ENCODE measurements at places on chromosomes 13 and 19.
A peak's percentile ranks its signal among the peaks of the same experiment; 100 is the strongest.

GRCh38 chr19:10104665-10105508, 1.3 kb upstream of the PPAN start:
- DNase-seq: no peak

- no peak for DNase-seq
These were observed 103.9 kb upstream of the UBL3 start for GRCh38 chr13:29954082-29955028.

GRCh38 chr19:2618611-2619010, 83.9 kb downstream of the GNG7 start:
- peak; percentile 38 for DNase-seq

DNA sequence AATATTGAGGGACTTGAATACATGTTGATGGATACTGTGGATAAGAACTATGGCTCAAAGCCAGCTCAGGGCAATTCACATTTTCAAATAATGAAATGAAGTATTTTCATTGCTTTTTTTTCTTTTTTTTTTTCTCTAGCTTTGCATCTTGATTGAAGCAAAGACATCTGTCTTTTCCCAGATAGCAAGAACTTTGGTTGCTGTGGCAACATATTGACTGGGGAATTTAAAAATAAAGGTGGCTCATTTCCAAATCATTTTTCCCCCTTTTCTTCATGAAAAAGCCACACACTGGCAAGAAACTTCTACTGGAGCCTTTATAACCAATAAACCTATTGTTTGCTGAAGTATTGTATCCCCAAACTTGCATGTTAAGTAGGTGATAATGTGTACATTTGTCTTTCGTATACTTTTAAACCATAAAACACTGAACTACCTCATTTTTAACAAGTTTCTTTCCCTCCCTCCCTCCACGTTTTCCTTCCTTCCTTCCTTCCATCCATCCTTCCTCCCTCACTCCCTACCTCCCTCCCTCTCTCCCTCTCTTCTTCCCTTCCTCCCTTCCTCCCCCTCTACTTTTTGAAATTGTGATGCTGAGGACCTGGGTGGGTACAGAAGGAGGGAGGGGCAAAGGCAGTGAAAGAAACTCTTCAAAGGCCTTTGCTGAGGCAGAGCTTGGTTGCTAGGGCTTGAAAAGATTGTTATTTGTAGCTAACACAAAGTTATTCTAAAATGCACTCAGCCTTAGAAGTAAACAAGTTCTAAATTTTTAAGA, 343.5 kb upstream of the SPRY2 start:
- DNase-seq: no peak

GRCh38 chr19:13955662-13956364, 3.5 kb downstream of the DCAF15 start:
- no peak for DNase-seq

DNA sequence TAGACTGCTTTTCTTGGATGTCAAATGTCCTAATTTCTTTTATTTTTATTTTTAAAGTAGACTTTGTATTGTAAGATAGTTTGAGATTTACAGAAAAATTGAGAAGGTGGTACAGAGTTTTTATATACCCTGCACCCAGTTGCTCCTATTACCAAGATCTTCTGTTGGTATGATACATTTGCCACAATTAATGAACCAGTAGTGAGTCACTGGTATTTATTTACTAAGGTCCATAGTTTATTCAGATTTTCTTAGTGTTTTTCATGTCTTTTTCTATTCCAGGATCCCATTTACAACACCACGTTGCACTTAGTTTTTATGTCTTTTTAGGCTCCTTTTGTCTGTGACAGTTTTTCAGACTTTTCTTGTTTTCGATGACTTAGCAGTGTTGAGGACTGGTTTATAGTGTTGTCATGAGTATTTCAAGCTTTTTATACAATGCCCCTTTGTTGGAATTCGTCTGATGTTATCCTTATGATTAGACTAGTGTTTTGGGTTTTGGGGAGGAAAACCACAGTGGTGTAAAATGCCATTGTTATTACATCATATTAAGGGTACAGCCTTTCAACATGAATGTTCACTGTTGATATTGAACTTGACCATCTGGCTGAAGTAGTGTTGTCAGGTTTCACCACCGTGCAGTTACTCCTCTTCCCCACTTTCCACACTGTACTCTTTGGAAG, 35.9 kb downstream of the COG3 start:
- DNase-seq: no peak

DNA sequence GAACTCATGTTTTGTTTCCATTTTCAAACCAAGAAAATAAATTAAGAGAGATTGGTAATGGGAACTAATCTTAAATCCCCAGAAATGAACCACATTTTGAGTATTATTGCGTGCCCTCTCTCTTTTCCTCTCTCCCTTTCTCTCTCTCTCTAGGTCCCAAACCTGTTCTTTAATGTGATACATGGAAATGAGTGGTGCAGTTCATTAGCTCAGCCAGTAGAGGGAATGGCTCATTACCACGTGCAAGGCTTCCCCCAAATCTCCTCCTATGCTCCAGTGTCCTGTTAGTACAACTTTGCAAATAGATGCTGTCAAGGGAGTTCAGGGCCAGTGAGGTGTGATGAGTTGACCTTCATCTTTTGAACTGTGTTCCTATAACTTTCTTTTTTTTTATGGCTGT, 178.4 kb downstream of the FGF9 start:
- no peak for DNase-seq

DNA sequence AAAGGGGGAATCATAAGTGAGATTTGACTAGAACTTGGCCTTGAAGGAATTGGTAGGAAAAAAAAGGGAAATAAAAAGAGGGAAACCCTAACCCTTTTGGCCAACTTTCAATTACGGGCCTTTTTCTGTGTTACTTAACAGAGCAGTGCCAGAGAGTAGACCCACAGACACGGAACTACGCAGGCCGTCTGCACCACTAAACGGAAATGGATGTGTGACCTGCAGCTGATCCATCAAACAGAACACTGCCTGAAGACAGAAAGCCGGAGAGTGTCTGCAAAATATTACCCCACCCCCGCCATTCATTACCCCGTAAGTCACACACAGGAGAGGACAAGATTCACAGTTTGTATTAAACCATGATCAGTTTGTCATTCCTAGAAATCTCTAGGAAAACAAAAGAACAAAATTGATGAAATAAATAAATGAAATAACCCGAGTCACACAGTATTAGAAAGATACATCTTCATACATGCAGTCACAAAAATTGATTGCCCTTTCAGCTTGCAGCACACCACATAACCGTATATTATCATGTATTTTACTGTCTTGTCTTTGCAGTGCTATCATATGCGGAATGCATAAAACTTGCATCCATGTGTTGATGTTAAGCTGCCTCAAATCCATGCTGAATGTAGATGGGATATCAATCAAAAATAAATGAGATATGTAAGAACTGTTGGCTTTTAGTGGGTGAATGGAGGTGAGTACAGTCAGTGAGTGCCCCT, 424.7 kb downstream of the IRS2 start:
- no peak for DNase-seq

- DNase-seq: no peak
These were observed 244.9 kb downstream of the NDFIP2 start for GRCh38 chr13:79725841-79726240.

DNA sequence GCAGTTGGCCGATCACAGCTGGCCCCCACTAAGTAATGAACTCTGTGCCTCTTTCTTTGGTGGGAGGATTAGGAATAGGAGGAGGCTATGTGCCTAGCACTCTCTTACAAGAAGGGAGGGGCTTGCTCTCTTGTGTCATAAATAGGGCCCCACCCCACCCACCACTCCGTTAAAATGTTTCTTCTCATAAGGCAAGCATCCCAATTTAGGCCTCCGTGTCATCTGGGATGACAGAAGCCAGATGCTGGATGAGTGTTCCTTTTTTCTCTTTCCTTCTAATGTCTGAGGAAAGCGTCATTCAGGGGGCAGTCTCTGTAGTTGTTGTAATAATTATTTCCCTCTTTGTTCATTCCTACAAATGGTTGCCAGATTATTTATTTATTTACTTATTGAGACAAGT, at the start of gene LIPE:
LIPE (minus strand) TSS at position 76 of the 400 bp plus-strand sequence. CDS start 239 bp downstream, outside the sequence.
- no peak for DNase-seq

DNA sequence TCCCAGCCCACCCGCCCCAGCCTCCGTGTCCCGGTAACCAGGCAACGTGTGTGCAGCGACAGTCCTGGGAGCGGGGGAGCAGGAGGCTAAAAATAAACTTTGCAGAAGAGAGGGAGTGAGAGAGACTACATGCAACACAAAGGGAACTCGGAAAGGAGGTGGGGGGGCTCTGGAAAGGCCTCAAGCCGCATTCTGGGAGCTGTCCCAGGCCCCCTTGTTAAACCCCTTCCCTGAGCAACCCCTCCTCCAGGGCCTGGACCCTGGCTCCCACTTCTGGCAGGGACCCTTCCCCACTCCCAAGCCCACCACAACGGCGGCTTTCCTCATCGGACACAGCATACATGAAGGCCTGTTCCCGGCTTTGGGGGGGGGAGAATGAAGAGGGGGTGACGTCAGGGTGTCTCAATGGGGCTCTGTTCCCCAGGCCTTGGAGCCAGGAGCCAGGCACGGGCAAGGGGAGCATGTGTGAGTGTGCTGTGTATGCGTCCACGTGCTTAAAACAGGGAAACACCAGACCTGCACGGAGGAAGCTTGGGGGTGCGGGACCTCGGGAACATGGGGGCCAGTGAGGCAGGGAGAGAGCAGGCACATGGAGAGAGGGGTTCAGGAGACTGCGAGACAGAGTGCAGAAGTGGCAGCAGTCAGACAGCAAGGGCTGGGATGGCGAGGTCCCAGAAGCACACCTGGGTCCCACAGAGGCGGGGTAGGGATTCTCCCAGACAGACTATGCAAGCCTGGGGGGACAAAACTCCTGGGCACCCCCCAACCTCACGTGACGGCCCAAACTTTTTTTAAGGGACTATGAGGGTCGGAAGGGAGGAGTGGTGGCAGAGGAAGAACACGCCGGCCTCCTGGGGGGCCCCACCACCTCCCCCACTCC, 2.3 kb downstream of the ERF start:
- peak; percentile 4 for DNase-seq

DNA sequence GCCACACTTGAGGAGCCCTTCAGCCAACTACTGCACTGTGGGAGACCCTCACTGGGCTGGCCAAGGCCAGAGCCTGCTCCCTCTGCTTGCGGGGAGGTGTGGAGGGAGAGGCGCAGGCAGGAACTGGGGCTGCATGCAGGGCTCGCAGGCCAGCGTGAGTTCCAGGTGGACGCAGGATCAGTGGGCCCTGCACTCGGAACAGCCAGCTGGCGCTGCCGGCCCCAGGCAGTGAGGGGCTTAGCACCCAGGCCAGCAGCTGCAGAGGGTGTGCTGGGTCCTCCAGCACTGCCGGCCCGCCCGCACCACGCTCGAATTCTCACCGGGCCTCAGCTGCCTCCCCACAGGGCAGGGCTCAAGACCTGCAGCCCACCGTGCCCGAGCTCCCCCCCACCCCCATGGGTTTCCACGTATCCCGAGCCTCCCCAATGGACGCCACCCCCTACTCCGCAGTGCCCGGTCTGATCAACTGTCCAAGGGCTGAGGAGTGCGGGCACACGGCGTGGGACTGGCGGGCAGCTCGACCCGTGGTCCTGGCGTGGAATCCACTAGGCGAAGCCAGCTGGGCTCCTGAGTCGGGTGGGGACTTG, 1293.8 kb upstream of the PCDH9 start:
- DNase-seq: no peak

DNA sequence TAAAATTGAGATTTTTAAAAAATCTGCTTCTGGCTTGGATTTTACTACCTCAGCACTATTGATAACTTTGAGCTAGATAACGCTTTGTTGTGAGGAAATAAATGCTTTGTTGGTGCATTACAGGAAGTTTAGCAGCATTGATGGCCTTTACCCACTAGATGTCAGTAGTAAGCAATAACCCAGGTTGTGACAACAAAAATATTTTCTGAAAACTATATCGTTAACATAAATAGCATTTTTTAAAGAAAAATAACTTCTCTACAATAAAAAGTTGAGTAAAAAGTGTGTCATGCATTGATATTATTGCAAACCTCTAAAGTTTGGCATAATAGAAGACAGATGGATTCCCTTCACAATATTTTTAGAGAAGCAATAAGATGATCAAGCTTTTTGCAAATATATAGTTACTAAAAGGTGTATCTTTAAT, 1246.5 kb downstream of the UQCRFS1 start:
- DNase-seq: peak; percentile 41

- DNase-seq: no peak
These were observed 108.8 kb downstream of the TBC1D4 start for GRCh38 chr13:75372923-75373841.

DNA sequence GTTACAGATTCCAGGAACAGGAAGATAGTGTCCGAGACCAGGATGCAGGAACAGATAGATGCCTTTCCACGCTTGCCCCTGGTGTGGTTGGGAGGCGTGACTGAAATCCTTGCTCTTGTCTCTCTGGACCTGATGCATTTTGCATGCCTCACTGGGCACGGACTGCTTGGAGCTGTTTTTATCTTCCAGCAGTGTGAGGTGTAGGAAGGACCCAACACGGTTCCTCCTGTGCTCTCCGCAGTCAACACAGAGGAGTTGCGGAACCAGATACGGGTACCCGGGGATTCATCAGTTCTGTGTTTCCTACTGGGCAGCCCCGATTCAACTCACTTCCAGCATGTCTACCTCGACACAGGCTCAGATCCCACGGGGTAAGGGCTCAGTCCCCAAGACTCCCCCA, 6.5 kb downstream of the DOT1L start:
- no peak for DNase-seq

DNA sequence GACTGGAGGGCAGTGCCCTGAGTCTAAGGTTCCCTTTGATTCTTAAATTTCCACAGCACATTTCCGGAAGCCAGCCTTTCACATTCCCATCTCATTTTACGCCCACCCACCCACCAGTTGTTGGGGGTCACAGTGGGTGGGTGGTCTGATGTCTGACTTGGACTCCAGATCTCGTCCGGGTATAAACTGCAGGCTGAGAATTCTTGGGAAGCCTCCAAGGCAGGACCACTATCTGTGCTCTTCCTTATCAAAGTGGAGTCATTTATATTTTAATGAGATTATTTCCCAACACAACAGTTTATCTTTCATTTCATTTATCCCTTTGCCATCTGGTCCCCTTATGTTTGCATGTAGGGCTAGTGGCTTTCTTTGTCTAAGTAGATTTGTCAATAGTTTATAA, 3.6 kb upstream of the FAM124A start:
- DNase-seq: no peak

DNA sequence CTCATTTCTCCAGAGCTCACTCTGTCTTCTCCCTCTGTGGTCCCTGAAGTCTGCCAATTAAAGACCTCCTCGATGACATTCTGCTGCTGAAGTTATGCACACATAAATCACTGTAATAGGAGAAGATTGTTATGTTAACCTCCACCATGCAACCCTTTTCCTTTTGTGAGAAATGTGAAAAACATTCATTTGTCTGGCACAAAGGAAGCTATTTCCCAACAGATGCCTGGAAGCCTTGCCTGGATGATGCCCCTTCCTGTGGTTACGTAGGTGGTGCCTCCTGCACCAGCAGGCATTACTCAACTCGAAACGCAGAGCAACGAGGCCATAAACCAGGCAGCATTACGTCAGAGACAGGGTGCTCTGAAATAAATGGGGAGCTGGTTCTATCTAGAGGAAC, 327.4 kb upstream of the ZNF507 start:
- DNase-seq: no peak

- no peak for DNase-seq
These were observed 246.3 kb upstream of the RFC3 start for GRCh38 chr13:33571618-33572017.

GRCh38 chr13:91468301-91468700, 69.9 kb downstream of the GPC5 start:
- no peak for DNase-seq

- no peak for DNase-seq
These were observed 37.9 kb downstream of the MLLT1 start for GRCh38 chr19:6241680-6242377.
